ENCODE measurements at places on chromosomes 12 and 14.

DNA sequence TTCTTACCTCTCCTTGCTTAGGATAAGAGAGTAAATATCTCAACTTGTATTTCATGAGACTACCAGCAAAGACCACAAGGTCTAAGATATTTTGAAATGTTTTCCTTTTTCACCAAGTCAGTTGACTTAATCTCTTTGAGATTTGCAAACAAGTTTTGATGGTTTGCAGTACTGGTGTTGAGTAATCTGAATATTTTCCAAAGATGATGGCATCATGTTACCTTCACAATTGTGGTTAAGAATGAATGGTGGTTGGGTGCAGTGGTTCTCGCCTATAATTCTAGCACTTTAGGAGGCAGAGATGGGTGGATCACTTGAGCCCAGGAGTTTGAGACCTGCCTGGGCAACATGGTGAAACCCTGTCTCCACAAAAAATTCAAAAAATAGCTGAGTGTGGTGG is 225.7 kb downstream of the TMTC2 start:
- DNase-seq = no peak

GRCh38 chr14:91714805-91715204 is 17.1 kb downstream of the CATSPERB start:
- no peak for DNase-seq

- DNase-seq = no peak
Observed at GRCh38 chr12:51954561-51955361, 3.3 kb downstream of the ACVR1B start.

DNA sequence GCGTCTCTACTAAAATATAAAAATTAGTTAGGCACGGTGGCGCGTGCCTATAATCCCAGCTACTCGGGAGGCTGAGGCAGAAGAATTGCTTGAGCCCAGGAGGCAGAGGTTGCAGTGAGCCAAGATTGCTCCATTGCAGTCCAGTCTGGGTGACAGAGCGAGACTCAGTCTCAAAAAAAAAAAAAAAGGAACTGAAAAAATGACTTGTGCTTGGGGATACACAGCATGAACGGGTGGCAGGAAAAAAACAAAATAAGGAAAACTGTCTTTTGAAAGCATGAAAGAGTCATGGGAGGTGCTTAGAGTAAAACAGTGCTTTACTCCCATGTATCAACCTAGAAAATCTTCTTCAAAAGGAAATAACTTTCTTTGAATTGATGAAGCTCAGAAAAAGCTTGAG is 80.8 kb downstream of the TMTC1 start:
- DNase-seq = no peak

- no peak for DNase-seq
Observed at GRCh38 chr14:34536951-34537676, 2.4 kb downstream of the EAPP start.

DNA sequence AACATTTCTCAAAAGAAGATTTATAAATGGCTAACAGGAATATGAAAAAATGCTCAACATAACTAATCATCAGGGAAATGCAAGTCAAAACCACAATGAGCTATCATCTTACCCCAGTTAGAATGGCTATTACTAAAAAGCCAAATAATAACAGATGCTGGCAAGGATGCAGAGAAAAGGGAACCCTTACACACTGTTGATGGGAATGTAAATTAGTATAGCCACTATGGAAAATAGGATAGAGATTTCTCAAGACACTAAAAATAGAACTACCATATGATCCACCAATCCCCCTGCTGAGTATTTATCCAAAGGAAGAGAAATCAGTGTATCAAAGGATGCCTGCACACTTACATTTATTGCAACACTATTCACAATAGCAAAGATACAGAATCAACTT is 58.3 kb downstream of the GUCY2C start:
- no peak for DNase-seq

- DNase-seq = no peak
Observed at GRCh38 chr14:64857979-64858744, 21.5 kb downstream of the SPTB start.

- no peak for DNase-seq
Observed at GRCh38 chr12:120713861-120714482, 3.7 kb downstream of the UNC119B start.

DNA sequence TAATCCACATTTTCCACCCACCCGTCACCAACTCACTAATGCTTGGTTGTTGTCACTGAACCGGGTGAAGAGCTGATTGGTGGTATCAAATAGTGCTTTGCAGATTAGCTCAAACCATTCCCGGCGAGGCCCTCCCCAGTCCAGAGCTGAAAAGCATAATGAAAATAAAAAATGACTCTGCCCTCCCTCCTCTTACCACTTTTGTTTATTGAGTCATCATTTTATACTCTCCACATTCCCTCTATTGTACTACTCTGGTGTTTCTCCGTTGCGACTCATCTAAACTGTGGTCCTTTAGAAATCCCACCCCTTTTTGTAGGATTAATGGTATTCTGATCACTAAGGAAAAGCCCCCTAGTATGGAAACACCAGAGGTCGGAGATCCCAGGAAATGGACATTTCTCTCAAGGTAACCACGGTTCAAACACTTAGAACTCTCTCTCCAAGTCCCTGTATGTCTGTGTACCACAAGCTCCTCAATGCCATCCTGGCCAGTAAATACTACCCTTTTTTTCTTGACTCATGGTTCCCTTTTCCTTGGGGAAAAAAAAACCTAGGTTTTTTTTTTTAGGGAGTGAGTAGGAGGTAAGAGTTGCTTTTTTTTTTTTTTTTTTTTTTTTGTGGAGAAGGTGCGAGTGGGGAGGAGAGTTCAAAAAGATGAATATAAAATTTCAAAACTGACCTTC is 42.0 kb downstream of the AREL1 start:
- DNase-seq = no peak

DNA sequence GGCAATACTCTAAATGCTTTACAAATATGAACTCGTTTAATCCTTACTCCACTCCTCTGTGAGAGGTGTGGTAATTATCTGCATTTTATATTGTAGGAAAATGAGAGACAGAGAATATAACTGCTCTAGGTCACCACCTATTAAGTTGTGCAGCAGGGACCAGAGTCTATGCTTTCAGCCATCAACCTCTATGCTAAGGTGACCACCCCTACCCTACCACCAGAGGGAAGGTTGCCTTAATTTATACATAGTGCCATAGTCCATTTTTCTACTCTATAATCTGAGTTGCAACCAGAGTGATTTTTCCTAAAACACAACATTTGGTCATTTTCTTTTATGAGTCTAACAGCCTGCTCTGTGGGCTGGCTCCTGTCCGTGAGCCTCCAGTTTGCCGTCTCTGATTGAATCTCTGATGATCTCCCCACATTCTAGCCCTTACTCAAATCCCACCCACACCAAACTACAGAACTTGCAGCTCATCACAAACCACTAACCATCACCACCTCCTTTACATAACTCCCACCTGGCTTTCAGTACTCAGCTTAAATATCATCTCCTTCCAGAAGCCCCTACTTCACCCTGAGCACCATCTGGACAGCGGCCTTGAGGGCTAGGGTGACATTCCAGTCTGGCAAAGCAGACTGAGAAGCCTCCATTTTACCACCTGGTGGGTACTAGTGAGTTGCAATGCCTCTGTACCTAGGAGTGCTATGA is 126.6 kb downstream of the PPM1H start:
- no peak for DNase-seq

GRCh38 chr14:75280831-75281653 is 2.4 kb downstream of the FOS start:
- no peak for DNase-seq

DNA sequence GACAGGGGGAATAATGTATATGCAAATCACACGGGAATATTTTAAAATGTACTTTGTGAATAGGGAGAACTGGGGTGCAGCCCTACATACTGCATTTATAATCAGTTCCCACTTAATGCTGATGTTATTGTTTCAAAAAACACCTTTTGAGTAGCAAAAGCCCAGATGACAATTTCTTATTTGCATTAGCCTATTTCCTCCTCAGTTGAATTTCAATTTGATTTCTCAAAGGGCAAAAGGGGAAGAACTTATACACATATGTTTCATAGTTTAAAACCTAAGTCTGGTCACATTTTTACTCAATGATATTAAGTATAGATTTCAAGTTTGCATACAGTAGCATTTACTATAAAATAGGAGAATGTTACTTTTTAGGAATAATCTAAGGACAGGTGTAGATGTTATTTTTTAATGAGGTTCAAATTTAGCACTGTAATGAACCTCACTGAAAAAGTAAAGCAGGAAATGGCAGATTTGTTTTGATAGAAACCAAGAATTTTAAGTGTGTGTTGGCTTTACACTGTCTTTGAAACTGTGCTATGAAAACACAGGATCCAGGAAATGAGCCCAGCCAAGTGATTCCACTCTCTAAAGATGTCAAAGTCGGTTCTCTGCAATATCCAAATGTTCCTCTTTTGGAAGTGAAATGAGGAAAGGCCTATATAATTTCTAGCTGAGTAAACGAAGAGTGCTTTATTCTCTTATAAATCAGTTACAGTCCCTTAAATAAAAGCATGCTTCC is 367.4 kb downstream of the BTG1 start:
- DNase-seq = no peak

GRCh38 chr14:20798318-20798717 is 4.3 kb downstream of the RNASE1 start:
- DNase-seq = no peak

DNA sequence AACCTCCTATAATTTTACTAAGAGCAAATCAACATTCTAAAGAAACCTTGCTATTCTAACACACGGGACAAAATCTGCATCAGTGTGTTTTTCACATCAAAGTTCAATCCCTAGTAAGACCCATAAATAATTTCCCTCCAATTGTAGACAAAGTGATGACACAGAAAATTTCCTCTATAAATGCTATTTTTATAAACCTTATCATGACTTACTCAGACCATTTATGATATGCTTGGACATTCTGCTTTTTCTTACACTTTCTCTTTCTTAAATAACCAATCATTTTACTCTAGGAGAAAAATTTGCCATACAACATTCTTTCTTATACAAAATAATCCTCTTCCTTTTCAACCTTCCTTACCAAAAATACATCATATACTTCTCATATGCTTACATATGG is 67.0 kb downstream of the SDR9C7 start:
- no peak for DNase-seq

GRCh38 chr14:59150990-59151389 is 37.5 kb upstream of the DAAM1 start:
- DNase-seq = no peak

GRCh38 chr14:89455412-89455811 is 38.4 kb upstream of the FOXN3 start:
- no peak for DNase-seq

DNA sequence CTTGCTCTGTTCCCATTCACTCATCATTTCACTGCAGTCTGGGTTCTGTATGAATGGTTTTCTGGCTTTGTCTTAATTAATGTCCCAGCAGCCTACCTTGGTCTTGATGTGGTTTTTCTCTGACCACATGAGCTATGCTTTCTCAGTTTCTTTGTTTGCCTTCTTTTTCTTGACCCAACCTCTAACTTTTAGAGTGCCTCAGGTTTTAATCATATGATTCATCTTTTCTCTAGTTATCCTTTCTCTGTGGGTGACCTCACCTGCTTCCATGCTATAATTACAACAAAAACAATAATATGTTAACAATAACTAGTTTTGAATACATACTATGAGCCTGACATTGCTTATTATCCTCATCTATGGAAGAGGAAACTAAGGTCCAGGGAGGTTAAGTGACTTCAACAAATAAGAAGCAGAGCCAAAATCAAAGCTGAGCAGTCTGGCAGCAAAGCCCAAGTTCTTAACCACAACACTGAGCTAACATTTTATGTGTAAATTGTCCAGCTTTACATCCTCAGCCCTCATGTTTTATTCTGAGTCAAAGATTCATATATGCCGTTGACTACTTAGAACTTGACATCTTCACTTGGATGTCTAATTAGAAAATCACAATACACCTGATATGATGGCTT is 4.7 kb upstream of the EPYC start:
- DNase-seq = no peak

DNA sequence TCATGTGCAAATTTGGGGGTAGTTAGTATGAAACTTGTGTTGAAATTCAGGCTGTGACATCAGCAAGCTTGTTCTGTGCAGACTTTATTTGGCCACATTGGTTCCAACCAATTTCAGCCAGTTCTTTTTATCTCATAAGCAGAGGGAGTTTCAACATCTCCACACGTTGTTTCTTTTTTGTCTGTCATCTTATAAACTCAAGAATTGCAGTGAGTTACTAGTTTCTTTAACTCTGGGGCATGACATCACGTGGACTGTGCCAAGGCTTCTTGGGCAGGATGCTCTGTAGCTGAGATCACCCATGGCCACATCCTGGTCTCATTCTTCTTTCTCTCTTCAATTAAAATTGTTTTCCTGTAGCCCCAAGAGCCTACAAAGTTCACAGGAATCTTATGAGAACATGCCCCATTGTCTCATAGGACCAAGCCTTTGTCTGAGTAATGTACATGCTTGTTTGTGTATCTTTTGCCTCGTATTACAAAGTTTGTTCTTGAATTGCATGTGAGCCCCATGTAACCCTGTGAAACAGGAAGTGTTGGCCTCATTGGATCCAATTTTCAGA is 982.0 kb upstream of the TMEM132C start:
- no peak for DNase-seq

GRCh38 chr12:129830796-129831195 is 73.0 kb downstream of the TMEM132D start:
- DNase-seq = no peak

GRCh38 chr12:49923880-49924556 is 20.3 kb upstream of the FAIM2 start:
- no peak for DNase-seq

GRCh38 chr12:39587225-39587624 is 32.4 kb downstream of the ABCD2 start:
- DNase-seq = no peak

GRCh38 chr12:24045816-24046257 is 96.4 kb upstream of the SOX5 start:
- DNase-seq = no peak

- DNase-seq = no peak
Observed at GRCh38 chr12:121560392-121561008, 20.3 kb downstream of the KDM2B start.

DNA sequence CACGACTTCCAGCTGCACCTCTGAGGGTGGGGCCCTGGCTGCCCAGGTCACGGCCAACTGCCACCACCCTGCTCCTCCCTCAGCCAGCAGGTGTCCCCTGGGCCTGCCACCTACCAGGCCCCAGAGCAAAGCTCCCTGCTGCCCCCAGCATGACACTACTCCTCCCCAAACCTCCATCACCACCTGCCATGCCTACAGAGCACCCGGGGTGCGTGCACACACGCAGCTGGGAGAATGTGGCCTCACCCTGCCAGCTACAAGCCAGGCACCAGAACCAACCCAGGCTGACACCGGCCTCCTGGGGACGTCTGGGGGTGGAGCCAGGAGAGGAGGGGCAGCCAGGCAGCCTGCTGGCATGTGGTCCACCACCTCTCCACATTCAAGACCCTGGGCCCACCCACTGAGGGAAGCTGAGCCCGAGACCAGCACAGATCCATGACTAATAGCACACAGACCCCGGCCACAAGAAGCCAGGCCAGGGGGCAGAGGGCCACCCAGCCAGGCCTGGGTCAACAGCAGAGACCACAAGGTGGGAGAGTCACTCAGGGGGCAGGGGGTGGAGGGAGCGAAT is 3.4 kb downstream of the JAG2 start:
- DNase-seq = no peak

DNA sequence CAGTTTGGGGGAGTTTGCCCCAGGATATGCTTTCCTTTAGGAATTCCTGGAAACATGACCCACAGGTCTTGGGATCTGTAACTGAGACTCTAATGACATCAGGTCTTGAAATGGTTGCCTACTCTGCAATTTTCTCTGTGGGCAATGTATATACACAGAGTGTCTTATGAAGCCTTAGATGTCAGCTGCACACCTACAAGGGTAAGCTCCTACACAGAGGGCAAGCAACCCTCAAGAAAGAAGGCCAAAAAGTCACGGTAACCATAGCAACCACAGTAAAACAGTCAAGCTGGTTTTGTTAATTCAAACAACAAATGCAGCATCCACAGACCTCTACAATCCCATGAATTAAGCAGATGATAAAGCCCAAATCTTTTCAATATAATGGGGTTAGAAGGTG is 293.0 kb downstream of the SSPN start:
- DNase-seq = no peak
